ENCODE measurements at places on chromosomes 2 and 18. TPM values are rescaled to one million over a fixed set of nuclear protein-coding genes. Genes with fewer than 3 reads are reported as not detected.

DNA sequence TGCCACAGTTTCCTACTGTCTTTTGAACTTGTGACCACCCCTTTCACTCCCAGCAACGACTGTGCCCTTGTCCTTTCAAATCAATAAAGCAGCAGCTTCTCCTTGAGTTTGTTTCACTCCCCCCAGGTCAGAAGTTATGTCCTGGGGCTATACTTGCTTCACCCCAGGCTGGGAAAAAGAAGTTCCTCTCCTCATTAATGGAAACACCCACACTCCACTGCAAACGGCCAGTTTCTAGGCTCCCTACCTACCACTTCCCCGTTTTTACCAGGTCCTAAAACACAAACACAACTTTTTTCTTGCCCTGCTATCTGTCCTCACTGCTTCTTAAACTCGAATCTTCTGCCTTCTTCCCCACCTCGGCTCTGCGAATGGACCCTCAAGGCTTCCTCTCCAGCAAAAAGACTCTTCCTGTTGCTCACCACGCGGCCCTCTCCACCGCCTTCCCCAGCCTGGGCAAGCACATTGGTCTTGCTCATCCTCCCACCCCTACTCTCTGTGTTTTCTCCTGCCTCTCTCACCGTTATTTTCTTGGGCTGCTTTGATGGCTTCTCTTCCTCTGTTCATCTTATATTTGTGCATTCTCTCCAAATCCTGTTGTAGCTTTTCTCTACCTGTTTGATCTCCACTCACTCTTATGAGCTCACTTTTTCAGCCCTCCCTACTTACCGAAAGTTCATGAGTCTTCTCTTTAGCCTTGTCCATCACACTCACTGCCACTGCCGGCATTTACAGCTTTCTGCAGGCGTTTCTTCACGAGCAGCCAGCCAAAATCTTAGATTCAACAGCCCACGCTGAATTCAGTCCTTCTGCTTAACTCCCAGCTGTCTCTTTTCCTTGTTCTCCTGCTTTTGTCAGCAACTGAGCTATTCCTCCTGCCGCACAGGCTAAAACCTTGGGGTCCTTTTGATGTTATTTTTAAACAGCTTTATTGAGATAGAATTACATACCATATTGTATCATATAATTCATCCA is 7.0 kb upstream of the SP5 start:
- no peak for DNase-seq

ANKRD62 gene
- not detected for total RNA-seq

DNA sequence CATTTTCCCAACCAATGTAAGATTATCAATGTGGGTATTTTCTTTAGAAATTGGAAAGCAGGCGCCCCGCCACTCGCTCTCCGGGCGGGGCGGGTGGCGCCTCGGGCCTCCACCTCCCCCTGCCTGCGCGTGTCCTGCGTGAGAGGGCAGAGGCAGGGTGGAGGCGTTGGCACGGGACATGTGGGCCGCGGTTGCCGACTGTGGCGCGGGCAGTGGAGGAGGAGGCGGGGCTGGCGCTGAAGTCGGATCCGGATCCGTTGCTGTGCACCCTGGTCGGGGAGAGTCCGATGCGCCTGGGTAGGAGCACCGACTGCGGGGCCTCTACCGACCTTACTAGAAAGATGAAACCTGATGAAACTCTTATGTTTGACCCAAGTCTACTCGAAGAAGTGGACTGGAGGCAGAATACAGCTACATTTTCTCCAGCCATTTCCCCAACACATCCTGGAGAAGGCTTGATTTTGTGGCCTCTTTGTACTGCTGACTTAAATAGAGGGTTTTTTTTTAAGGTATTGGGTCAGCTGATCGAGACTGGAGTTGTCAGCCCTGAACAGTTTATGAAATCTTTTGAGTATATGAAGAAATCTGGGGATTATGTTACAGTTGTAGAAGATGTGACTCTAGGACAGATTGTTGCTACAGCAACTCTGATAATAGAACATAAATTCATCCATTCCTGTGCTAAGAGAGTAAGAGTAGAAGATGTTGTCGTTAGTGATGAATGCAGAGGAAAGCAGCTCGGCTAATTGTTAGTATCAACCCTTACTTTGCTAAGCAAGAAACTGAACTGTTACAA is 37.9 kb downstream of the PMS1 start:
- no peak for DNase-seq

- DNase-seq, result no peak
Observed at GRCh38 chr2:226115832-226116200, 683.8 kb downstream of the IRS1 start.
